NCI-H2107 (cell line): ENCODE measurements at places on chromosomes 16 and 17.
A peak's percentile ranks its signal among the peaks of the same experiment; 100 is the strongest.

DNA sequence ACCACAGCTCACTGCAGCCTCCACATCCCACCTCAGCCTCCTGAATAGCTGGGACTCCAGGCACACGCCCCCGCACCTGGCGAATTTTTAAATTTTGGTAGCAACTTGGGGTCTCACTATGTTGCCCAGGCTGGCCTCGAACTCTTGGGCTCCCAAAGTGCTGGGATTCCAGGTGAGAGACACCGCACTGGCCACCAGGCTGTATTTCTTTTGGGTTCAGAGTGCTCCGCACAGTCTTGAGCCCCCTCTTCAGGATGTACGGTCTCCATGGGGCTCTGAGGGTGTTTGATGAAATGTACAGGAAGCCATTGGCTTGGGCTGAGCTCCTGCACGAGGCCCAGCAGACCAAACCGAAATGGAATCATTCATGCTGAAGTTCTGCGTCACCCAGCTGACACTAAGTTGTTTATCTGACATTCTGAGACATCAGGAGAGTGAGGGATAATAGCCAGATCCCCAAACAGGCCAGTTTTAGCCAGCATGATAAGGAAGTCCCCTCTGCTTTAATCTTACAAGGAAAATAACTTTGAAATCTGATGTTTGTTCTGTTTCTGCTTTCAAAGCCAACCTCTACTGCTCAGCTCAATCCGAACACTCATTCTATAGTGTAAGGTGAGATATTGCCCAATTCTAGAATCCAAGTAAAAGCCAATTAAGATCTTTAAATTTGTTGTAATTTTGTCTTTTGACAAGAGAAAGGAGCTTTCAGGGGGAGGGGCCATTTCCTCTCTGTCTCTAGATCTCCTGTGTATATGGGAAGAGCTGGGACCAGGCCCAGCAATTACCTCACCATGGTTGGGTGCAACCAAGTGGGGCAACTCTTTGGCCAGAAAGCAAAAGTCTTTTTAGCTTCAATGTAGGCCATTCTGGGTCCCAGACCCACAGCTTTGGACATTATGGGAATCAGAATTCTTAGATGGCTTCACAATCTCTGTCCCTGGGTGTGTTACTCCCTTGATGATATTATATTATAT, 23.7 kb downstream of the GPR142 start:
- DNase-seq, result no peak

DNA sequence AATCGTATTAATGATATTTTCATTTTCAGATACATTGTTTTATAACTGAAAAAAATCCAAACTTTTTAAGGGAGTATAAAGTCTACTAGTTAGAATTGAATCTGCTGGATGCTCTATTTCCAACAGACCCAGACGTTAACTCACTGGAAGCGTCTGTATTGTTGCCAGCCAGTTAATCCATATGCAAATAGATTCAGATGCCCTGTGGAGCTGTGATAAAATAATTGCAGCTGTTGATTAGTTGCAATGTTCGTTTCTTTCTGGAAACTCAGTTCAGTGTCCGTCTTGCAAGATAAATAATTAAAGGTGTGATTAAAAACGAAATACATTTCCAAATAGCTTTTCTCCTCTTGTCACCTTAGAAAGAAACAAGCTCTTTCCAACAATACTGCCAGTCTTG, 5.1 kb upstream of the GNA13 start:
- DNase-seq, result no peak

GRCh38 chr16:85195900-85196772, 83.9 kb upstream of the CIBAR2 start:
- no peak for DNase-seq

DNA sequence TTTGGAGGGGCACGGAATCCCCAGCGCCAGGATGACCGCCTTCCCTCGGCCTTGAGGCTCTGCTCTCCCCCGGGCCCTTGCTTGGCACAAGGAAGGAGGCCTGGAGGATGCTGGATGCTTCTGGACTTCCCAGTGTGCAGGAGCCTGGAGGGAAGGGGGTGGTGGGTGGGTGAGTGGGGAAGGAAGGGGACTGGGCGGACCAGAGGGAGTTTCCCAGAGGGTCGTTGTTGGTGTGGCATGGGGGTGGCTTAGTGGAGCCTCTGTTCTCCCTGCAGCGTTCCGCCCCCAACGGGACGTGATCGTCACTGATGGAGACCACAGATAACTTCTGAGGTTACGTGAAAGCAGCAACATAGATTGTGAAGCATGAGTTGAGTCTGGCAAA, 140.0 kb downstream of the IRF8 start:
- no peak for DNase-seq

GRCh38 chr16:72787130-72787513, 260.8 kb downstream of the ZFHX3 start:
- DNase-seq, result no peak

- no peak for DNase-seq
These were observed 218.7 kb downstream of the MRTFB start for GRCh38 chr16:14289692-14290340.

- DNase-seq, result no peak
These were observed 116.4 kb upstream of the HS3ST4 start for GRCh38 chr16:25575363-25575762.

DNA sequence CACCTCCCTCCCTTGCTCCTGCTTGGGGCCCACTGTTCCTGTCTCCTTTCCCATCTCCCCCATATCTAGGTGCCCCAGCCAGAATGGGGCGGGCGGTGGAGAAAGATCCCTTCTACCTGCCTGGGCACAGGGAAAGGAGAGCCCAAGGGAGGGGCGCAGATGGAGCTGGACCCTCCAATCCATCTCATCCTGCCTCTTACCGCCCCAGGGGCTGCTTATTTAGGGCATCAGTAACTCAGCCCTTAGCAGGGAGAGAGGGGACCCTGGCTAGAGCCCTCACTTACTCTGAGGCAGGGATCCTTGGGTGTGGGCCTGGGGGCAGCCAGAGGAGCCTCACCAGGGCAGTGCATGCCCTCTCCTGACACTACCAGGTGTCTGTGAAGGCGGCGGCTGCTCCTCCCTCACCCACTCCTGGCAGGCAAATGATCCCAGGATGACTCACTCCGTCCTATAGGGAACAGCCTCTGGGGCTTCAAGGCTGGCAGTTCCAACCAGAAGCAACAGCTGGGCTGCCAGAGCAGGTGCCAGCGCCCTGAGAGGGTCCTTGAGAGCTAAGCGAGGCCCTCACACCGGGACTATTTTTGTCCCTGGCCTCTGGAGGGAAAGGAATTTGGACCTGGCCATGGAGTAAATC, 16.3 kb upstream of the BCAR1 start:
- peak; percentile 83 for DNase-seq
